CD4-positive, alpha-beta T cell (primary cell): ENCODE measurements at places on chromosomes 7 and 10.

DNA sequence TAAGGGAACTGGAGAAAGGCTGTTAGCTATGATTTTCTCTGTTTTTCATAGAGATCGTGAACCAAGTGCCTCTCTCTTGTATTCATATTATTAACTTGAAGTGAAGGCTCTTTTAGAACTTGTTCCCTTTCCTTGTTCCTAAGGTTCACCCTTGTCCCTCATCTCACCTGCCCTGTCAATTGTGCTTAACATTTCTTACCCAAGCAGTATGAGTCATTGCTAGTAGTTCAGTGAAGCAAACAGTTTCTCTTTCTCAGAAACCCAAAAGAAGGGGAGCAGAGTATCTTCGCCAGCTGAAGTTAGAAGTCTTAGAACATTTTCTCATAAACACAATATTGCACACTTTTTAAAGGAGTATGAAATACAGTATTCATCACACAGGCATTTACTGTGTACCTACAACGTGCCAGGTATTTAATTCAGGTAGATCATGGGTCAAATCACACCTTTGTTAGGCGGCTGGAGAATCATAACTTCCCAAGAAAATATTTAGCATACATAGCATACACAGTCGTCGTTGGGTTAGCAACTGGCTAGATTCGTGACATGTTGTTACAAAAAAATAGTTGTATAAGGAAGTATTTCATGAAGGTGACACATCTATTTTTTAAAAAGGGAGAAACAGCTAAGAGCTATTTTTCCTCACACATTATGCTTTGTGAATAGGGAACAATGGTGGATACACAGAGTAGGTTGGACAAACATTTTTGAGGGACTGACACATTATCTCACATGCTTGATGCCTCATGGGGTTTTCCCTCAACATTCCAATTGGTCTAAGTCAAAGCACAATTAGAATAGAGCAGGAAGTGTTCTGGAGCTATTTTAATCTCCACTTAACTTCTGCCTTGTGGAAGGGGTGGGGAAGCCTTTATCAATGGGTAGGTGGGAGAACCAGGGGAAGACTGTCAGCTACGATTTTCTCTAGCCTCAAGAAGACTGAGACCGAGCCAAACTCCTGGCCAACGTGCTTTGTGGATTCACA, 13.2 kb downstream of the HDAC9 start:
- H3K4me1 ChIP-seq: no peaks in the 10 kb centered on the region
- H3K27me3 ChIP-seq: no peaks in the 10 kb centered on the region
- no peaks in the 10 kb centered on the region for H3K36me3 ChIP-seq
- H3K4me3 ChIP-seq: no peak overlapping the region
- no peak overlapping the region for H3K27ac ChIP-seq

DNA sequence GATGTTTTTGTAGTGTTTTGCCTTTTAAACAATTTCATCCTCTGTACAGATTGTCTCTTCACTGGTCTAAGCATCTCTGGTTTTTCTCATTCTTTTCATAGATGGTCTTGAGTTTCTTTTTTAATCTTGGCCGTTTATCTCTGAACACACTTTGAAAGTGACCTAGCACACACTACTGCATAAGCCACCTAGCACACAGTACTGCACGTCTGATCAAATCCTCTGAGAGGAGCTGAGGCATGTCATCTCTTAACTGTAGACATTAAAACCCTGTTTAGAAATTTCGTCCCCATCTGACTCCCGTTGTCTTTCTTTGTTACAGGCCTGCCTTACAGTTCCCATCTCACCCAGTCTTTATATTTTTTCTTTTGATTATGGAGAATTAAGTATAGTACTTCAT, 100.2 kb downstream of the MAPK8 start:
- peaks cover 40% of the 10 kb centered on the region for H3K36me3 ChIP-seq
- H3K27me3 ChIP-seq: no peaks in the 10 kb centered on the region
- no peak for DNase-seq
- H3K27ac ChIP-seq: no peak overlapping the region
- H3K4me1 ChIP-seq: no peaks in the 10 kb centered on the region

- H3K27me3 ChIP-seq: no peaks in the 10 kb centered on the region
- no peak for DNase-seq
- no peak overlapping the region for H3K27ac ChIP-seq
- H3K4me3 ChIP-seq: no peak overlapping the region
- no peaks in the 10 kb centered on the region for H3K36me3 ChIP-seq
- H3K4me1 ChIP-seq: no peaks in the 10 kb centered on the region
Observed at GRCh38 chr10:54368984-54369383, 432.0 kb downstream of the PCDH15 start.

DNA sequence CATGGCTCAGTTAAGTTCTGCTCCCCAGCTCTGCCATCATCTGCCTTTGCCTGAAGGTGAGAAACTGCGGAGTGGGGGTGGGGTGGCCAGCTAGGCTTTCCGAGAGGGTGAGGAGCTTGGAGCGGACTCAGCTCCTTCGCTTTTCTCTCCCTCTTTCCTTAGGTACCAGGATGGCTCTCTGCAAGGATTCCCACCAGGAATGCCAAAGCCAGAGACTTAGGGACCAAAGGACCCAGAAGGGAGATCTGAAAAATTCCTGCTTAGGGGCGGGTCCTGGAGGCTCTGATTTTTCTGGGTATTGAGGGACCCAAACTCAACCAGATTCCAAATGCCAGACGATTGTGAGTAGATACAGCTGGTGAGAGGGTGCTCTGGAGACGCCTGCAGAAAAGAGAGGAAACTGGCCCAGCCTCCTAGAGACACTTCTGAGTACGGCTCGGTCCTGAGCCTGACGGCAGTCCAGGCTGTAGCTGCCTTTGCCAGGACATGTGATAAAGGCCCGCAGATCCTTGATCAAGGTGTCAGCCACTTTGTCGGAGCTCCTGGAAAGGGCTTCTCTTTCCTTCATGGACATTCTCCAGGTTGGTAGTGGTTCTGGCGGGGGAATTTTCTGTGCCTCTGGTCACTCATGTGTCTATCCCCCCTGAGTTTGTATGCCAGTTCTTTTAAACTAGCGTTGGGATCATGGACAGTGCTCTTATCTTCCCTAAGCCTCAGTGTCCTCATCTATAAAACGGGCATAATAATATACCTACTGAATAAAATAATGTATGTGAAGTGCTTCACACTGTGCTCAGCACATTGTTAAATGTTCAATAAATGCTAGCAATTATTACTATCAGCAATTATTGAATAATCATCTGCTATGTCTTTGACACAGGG, 42.5 kb upstream of the BTRC start:
- no peaks in the 10 kb centered on the region for H3K36me3 ChIP-seq
- H3K4me3 ChIP-seq: peak overlapping the region; percentile 10
- no peak overlapping the region for H3K27ac ChIP-seq
- peaks cover 40% of the 10 kb centered on the region for H3K27me3 ChIP-seq
- peaks cover 4% of the 10 kb centered on the region for H3K4me1 ChIP-seq
